Activated CD4-positive, alpha-beta T cell treated with anti-CD3 and anti-CD28 coated beads, Interleukin-2, amount 50 U/mL, for 4 hours (primary cell): ENCODE measurements at places on chromosomes 16 and 17.

- no peak for DNase-seq
Observed at GRCh38 chr17:78601577-78602190, 24.5 kb upstream of the DNAH17 start.

DNA sequence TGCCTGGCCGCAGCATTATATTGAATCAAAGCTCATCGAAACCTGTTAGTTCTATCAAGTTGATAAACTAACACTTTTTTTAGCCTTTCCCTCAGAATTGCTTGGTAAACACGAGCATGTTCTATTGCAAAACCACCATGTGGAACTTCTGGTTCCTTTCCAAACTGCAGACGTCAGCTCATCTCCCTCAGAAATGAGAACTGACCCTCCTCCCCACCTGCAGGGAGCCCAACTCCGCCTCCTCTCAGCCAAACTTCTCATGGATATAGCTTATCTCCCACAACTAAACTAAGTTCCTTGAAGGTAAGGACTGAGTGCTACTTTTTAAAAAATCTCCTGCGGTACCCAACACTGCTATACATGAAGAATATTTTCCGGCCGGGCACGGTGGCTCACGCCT, 6.7 kb downstream of the SHMT1 start:
- DNase-seq, result no peak

DNA sequence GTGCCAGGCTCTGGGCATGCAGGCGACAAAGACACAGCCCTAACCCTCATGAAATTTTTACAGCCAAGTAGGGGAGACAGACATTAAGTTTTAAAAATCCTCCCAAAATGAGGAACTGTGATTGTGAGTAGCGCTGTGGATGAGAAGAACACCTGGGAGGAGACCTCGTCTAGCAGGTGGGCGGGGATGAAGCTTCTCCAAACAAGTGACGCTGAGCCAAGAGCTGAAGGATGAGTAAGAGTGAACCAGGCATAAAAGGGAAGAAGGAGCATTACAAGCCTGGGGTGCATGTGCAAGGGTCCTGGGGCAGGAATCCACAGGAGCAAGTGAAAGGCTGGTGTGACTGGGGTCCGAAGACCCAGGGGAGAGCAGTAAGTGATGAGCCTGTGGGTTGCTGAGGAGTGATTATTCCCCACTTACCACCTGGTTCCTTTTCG, 149.4 kb upstream of the HS3ST2 start:
- DNase-seq, result no peak

GRCh38 chr17:71902894-71903506, 217.8 kb upstream of the SOX9 start:
- DNase-seq, result no peak

DNA sequence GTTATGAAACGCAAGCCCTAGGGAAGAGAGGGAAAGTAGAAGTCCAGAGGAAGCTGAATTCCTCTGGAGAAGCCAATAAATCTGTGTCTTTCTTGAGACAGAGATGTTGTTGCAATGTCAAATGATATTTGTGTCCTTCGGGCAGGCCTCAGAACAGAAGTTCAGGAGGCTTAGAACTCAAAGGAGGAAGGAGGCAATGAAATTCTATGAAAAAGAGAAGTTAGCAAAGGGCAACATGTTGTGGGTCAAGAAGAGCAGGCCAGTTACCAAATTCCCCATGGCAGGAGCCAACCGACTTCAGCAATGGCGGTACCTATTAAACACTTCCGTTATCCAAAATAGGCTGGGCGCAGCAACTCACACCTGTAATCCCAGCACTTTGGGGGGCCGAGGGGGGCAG, 109.0 kb upstream of the DHX40 start:
- no peak for DNase-seq

GRCh38 chr17:913207-913606, 66.4 kb downstream of the NXN start:
- no peak for DNase-seq

DNA sequence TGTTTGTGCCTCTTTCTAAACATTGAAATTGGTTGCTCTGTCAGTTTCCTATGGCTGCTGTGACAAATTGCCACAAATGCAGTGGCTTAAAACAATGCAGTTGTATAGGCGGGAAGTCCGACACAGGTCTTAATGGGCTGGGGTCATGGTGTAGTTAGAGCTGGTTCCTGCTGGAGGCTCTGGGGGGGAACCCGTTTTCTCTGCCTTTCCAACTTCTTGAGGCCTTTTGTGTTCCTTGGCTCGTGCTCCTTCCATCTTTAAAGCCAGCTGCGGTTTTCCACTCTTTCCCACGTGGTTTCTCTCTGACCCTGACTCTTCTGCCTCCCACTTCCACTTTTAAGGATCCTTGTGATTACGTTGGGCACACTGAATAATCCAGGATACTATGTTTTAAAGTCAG, 12.5 kb downstream of the EPN2 start:
- DNase-seq, result no peak

DNA sequence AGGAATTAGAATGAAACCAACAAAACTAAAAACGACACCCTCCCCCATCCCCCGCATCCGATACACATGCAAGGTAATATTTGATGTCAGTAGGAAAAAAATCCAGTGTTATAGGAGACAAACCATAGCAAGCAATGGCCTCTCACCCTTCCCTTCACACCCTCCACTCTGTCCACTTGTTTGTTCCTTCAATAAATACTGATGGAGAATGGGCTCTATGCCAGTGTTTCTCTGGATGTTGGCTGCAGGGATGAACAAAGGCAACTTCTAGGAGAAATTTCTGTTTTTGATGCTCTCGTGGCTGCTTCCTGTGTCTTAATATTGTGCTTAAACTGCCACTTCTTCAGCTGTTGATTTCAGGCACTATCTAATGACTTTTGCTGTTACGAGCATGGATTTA, 98.8 kb downstream of the WWOX start:
- no peak for DNase-seq

GRCh38 chr16:27189335-27189972, 13.9 kb upstream of the KDM8 start:
- no peak for DNase-seq

- no peak for DNase-seq
Observed at GRCh38 chr16:15925631-15926030, 23.8 kb upstream of the ABCC1 start.
